ENCODE measurements at places on chromosomes 7 and 10.
A peak's percentile ranks its signal among the peaks of the same experiment; 100 is the strongest.

GRCh38 chr7:121397822-121398221 lies 1.7 kb upstream of the FAM3C start:
- DNase-seq = no peak

DNA sequence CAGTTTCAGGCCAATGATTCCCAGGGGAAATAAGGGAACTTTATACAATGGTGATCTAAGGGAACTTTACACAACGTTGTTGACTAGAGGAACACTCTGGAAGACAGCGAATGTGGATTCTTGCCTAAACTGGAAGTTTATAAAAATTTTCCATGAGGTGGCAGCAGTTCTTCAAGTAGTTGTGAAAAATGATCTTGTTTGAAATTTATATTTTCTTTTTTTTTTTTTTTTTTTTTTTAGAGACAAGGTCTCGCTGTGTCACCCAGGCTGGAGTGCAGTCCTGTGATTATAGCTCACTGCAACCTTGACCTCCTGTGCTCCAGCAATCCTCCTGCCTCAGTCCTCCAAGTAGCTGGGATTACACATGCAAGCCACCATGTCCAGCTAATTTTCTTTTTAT lies 32.1 kb upstream of the GTF2I start:
- no peak for DNase-seq

- no peak for DNase-seq
These were observed 118.1 kb downstream of the WDR11 start for GRCh38 chr10:120969219-120969645.

- peak; percentile 46 for DNase-seq
These were observed at the start of gene SEC31B for GRCh38 chr10:100519311-100520051. TSS of gene SEC31B (minus strand) at chr10:100519861. CDS start at chr10:100516952, 2,909 bp downstream.

- peak; percentile 30 for DNase-seq
These were observed 120.1 kb upstream of the ZMIZ1 start for GRCh38 chr10:78948621-78949030.

DNA sequence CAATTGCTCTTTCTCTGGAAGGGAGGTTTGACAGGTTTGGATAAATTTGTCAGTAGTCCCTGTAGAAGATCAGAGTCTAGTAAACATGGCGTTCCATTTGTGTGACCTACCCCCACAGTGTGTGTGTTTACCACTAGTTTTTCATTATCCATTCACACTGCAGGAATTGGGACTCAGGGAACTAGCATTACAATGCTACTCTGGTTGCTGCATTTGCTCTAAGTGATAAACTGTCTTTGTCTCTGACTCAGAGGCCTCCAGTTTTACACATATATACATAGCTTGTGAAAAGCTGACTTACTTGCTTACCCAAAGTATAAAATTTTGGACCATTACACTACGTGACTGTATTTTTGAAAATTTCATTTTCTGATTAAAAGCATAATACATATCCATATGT lies 1604.0 kb downstream of the REEP3 start:
- DNase-seq = no peak

GRCh38 chr7:40843338-40843985 lies 708.7 kb downstream of the SUGCT start:
- DNase-seq = no peak

DNA sequence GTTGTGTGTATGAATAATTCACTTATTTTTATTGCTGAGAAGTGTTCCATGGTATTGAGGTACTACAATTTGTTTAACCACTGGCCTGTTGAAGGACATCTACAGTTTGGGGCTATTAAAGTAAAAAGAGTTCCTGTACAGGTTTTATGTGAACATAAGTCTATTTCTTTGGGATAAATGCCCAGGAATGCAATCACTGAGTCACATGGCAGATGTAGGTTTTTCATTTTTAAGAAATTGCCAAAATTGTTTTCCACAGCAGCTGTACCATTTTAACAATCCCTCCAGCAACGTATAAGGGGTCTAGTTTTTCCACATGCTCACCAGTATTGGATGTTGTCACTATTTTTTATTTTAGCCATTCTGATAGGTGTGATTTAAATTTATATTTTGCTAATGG lies 243.9 kb downstream of the TNS3 start:
- DNase-seq = no peak

Data from thyroid gland (tissue), 4 donors.